Hematopoietic multipotent progenitor cell (in vitro differentiated cells): ENCODE measurements at places on chromosomes 2 and 18.

DNA sequence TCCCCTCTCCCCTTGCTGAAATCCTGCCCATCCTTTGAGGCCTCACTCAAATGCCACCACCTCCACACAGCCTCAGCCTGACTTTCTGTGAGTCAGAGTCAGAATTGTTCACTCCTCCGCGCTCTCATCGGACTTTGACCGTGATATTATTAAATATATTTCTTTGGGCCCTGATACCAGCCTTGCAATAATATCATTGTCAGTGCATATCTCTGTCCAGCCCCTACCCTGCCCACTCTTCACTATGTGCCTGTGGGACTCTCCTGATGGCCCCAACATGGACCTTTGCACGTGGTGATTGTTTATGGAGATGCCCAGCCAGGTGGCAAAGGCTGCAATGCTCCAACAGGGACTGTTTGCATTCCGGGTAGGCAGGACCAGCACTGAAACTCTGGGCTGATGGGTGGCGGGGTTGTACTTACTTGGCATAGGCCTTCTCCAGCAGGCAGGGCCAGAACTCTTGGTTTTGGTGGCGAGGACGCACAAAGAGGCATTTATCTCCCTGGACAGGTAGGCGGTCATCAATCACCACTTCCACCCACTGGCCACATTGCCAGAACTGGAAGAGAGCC is 37.3 kb downstream of the CAPN13 start:
- DNase-seq = no peak

DNA sequence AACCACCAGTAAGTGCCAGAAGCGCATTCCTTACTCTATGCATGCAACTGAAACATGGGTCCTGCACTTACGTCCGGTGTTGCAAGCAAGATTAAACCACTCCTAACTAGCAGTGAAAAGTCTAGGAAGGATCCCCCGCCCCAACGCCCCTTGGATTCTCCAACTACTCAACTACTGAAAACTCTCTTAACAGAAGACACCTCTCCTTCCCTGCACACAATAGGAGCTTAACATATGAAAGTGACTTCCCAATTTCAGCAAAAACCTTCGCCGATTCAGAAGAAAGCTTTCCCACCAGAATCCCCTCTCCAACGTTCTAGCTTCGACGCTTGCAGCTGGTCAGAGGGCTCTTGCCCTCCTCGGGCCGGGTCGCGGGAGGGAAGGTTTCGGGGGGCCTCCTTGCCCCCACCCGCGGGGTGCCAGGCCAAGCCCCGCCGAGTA is 578 bp downstream of the IWS1 start:
- DNase-seq = peak; percentile 37

- no peak for DNase-seq
Observed at GRCh38 chr18:79582978-79583377, 96.6 kb upstream of the CTDP1 start.

DNA sequence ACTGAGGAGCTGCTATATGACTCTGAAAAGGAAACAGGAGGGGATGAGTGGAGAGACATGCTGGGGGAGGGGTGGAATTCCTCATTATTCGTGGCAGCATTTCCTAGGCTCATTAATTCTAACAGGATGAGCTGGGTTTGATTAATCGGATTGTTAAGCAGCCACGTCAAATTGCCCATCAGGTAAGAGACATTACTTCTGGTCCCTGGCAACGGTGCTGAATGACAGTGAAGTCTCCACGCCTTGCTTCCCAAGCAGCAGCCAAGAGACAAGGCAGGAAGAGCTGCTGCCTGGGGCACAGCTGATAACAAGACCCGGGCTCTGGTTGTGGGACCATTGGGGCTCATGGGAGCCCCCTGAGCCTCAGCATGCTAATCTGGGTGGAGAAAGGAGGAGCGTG is 86.6 kb downstream of the MARCHF4 start:
- DNase-seq = no peak

DNA sequence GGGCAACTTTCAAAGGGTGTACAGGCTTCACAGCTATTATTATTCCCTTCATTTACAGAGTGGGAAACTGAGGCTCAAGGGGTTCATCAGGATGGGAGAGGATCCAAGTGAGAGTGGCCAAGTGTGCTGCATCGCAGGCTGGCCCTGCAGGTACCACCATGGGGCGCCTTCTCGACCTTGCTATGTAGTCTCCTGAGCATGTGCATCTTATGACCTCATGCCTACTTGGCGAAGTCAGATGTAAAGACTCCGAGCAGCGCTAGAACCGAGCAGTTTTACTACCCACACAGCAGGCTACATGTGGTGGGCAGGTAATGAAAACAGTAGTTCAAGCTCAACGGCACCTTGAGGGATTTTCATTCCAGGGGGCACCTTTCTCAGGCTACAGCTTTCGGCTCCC is 42.0 kb downstream of the TFCP2L1 start:
- DNase-seq = no peak

- peak; percentile 78 for DNase-seq
Observed at GRCh38 chr18:70627182-70627802, 338.4 kb downstream of the SOCS6 start.

GRCh38 chr2:234687718-234688475 is 191.0 kb upstream of the ARL4C start:
- DNase-seq = no peak

DNA sequence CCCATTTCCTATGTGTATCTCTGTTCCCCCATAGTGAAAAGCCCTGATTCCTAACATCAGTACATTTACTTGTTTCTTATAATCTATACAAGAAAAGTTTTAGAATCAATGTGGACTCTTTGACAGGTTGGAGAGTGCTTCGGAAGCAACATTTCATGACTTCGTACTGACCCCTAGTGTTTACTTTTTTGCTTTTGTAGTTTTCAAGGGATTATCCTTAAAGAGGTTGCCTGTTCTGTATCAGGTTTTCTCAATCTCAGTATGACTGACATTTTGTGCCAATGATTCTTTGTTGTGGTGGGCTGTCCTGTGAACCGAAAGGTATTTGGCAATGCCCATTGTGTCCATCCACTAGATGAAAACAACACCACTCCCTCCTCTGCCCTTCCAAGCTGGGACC is 43.3 kb upstream of the SERPINB2 start:
- DNase-seq = no peak

- no peak for DNase-seq
Observed at GRCh38 chr2:110768591-110768990, 36.2 kb downstream of the ACOXL start.

- DNase-seq = no peak
Observed at GRCh38 chr18:50340078-50340477, 34.8 kb upstream of the SKA1 start.

DNA sequence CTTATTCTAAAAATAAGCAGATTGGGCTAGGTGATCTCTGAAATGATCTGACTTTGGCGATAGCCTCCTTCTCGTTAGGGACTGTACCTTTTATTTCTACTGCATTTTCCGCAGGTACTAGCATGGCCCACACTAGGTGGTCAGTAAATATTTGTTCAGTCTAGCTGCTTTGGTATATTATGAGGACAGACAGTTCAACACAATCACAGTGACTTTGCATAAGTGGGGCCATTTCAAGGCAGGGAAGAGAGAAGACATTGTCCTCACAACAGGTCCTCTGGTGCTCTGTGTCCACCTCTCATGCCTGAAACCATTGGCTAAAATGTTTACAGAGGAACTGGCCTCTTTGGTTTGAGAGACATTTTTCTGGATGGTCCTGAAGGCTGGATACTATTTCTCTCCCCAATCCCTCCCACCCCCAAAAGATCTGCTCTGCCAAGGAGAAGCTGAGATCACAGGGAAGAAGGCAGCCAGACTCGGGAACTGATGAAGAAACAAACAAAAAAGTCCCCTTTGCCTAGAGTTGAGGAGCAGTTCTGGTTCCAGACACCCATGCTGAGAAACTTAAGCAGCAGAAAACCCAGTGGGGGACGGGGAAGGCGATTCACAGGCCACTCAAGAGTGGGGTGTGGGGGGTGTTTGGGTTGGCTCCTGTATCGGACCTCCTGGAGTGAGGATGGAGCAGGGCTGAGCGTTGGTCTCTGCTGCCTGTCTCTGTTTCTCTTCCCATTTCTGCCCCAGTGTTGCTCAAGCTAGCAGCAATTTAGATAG is 2.9 kb upstream of the TNP1 start:
- no peak for DNase-seq

DNA sequence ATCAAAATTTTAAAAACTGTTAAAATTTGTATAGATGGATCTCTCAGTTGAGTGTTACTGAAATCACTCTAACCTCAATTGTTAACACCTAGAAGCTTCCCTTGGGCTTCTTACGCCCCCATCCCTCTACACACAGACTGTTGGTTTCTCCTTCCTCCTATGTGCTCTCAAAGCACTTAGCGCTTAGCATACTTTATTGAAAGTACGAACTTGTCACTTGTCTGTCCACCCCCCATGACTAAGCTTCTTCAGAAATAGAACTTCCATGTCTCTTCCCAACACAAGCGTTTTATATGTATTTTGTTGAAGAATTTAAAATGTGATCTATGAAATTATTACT is 441 bp downstream of the MPHOSPH10 start:
- DNase-seq = no peak

DNA sequence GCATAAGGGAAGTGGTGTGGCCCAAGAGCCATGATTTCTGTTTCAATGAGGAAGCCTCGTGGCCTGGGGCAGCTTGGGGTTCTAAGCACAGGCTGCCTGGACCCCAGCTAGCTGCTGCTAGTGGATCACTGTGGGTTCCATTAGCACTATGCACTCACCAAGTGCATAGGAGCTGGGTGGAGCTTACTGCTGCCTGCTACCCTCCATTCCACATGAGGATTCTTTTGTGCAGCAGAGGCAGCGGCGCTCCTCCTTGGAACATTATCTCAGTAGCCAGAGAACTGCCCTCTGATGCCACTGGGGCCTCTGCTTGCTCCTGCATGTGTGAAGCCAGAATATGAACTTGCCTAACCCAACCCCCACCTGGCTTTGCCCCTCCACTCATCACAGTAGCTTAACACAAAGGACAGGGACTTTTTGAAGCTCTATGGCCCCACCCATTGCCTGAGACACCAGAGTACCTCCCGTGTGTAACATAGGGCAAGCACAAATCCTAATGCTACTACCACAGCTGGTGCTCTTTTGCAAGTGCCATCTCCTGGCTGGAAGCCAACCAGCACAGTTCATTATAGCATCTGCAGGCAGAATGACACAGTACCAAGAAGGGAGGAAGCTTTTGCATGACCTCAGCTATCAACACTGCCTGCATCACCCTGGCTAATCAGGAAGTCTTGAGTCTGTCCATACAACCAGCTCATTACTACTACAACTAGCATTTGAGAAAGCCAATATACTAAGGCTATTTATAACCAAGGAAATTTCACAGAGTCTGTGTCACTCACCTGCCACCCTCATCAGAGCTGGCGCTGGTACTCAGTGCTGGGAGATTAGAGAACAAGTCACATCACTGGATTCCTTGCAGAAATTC is 297.0 kb upstream of the GULP1 start:
- no peak for DNase-seq

DNA sequence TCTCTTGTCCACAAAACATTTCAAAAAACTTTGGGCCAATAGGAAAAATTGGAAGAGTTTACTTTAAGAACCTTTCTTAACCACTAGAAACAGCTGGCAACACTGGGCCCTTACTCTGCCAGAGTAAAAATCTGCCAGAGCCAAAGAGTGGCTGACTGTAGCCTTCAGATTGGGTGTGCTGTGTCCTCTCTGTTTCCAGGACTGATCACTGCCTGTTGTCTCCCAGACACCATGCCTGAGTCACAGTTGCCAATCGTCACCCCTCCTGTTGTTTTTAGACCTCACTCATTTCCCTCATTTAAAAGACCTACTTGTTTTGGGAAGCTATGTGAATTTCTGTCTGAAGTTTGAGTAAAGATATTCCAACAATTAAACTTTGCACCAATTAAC is 159.1 kb downstream of the PPP1R1C start:
- DNase-seq = no peak

- no peak for DNase-seq
Observed at GRCh38 chr18:48002933-48003365, 72.5 kb upstream of the SMAD2 start.
